ENCODE measurements at places on chromosomes 1 and 21.

GRCh38 chr1:62268315-62268714 lies 50.9 kb downstream of the KANK4 start:
- DNase-seq: no peak

DNA sequence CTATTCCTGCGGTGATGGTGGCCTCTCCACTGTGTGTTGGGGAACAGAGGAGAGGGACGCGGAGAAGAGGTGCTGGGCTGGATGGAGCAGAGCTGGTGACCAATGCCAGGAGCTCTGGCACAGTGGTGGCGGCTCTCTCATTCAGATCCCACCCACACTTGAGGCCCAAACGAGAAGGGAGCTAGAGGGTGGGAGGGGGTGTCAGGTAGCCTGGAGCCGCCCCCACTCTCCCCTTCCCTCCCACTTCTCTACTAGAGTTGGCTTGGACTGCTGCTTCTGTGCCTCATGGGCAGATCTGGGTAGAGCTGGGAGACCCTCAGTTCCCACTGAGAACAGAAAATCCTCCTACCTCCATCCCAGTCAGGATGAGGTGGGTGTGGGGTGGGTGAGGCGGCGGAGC lies 3.5 kb downstream of the TTC39A start:
- DNase-seq: no peak

GRCh38 chr21:25361765-25362164 lies 245.5 kb downstream of the MRPL39 start:
- DNase-seq: no peak

GRCh38 chr1:228494044-228494353 lies 6.8 kb downstream of the RNF187 start:
- DNase-seq: no peak

DNA sequence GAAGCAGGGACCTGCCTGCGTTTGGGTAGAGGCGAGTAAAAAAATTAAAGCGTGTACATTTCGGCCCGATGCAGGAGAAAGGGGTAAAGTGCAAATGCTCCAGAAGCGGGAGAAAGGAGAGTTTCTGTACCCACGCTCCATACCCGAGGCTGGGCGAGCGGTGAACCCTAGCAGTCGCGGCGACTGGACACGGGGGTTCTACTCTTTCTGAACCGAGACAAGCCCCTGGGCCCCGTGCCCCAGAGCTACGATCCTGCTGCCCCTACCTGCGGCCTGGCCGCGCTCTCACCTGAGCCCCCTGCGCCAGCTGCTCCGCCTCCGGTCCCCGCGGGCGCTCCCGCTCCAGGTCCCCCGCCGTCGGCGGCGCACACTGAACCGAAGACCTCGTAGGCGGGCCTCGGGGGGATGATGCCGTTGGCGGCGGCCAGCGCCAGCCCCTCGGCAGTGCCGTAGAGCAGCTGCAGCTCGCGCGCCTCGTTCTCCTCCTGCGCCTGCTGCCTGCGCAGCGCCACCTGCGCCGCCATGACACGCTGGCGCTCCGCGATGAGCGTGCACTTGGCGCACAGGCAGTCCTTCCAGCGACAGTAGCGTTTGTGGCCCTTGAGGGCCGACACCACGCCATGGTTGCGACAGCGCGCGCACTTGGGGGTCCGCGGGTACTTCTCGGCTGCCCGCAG lies 2.4 kb downstream of the DMRTA2 start:
- DNase-seq: no peak

DNA sequence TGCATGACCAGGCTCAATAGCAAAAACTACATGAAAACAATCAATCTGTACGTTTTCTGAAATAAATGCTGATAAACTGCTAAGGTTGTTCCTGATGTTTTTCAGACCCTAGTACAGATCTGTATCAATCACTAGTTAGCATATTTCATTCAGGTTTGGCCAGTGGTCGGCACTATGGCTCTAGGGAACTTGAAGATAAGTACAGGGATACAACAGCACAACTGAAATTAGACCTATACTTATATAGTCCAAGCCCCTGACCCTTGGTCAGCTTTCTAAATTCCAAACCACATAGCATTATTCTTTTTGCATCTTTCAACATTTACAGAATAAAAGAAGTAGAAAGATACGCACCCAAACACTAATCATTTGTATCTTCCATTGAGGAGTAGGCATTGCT lies 142.7 kb downstream of the PLPPR4 start:
- no peak for DNase-seq

- DNase-seq: no peak
These were observed 46.8 kb downstream of the WDR3 start for GRCh38 chr1:117976381-117976780.

All from NCI-H774 (cell line).